HL-60 (cell line): ENCODE measurements at places on chromosomes 7 and 10.

- DNase-seq: no peak
Observed at GRCh38 chr10:133195611-133196010, 34.4 kb upstream of the UTF1 start.

GRCh38 chr10:102230264-102230860, 4.3 kb downstream of the ELOVL3 start:
- no peak for DNase-seq

GRCh38 chr7:136386876-136387275, 409.7 kb upstream of the MTPN start:
- no peak for DNase-seq

GRCh38 chr7:33829536-33829935, 75.8 kb upstream of the BMPER start:
- DNase-seq: no peak

- DNase-seq: no peak
Observed at GRCh38 chr10:79403441-79404230, 41.8 kb downstream of the ZCCHC24 start.

GRCh38 chr7:146119002-146119401, 2.4 kb downstream of the CNTNAP2 start:
- no peak for DNase-seq

GRCh38 chr7:37429435-37429791, 19.3 kb downstream of the ELMO1 start:
- DNase-seq: no peak

DNA sequence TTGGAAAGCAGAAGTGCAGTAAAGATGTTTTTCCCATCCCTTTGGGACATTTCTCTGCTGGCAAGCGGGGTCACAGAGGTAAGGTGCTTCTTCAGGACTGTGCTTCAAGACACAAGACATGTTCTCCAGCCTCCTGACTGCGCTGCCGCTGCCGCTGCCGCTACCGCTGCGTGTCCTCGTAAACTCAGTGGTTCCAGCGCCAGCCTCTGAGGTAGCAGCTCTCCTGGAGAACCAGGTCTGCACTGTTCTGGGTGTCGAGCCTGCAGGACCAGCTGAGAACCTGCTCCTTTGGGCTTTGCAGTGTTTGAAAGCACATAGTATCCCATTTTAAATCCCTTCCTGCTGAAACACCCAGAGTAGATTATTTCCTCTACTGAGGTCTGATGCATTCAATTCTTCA, 13.0 kb upstream of the KCNK18 start:
- no peak for DNase-seq

- peak; percentile 57 for DNase-seq
Observed at GRCh38 chr7:99953649-99954048, 22.2 kb downstream of the AZGP1 start.

- DNase-seq: no peak
Observed at GRCh38 chr10:6162589-6163356, 40.0 kb upstream of the PFKFB3 start.

DNA sequence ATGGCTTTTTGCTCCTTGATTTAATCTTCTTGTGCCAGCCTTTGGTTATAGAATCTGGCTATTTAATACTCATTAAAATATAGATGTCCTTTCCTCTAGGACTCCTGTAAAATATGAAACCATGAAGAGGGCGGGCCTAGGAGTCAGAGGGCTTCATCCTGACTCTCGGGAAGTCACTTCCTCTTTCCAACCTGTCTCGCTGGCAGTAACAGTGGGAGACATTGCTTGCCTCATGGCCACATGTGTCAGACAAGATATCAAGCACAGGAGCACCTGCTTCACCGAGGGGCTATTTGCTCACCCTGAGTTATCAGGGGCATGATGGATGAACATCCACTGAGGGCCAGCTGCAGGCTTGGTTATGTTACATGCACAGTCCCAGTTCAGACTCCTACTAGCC, 31.0 kb downstream of the SLIT1 start:
- DNase-seq: peak; percentile 4

DNA sequence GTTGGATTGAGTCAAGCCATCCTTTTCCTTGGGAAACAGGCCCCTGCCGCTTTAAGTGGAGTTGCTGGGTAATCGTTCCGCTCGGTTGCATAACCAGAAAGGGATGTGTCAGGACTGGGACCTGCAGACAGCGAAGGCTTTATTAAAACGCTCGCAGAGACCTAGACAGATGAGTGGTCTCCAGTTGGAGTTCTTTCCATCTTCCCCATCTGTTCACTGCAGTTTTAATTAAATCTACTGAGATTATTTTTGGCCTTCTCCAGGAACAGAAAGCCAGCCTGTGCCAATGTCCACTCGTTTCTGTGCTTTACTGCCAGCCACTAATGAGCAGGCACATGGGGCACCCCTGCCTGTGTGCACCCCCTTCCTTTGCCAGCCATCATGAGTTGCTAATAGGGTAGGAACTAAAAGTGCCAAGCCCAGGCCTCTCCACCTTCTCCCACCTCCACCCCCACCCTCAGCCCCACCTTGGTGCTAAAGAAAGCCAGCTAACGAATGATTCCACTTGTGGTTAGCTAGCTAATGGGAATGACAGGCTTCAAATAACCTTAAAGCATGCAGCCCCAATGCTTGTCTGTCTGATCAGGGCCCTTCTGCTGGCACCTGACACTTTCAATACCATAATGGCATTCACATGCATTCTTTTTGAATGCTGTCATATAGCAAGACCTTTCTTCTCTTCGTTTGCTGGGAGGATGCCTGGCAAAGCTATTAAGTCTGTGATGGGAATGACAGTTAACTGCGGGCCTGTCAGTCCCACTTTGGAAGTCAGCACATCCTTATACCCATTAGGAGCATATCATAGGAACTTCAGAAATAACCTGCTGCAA, 556.8 kb upstream of the GALNT17 start:
- no peak for DNase-seq

DNA sequence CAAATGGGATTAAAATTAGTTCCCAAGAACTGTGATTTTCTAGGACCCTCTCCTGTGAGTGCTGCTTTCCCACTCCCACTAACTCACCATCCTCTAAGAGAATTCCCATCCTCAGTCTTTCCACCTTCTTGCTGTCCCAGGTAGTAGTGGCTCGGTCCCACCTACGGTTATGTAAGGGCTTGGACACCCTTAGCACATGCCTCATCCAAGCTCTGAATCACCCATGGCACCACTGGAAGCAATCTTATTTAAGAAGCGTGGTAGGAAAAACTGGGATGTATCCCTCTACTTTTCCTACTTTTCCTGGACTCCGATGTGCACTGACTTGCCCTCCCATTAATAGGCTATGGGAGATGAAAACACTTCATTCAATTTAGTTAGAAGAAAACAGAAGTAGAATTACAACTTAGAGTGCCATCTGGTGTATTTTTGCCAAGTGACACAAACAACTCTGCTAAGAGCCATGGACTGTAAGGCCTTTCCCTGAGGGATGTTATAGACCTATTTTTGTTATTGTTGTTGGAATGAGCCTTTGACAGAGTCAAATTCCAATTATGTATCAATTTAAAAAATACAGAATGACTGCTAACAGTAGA, 13.7 kb upstream of the ANKRD22 start:
- no peak for DNase-seq

GRCh38 chr10:12980102-12980661, 21.3 kb downstream of the CCDC3 start:
- DNase-seq: no peak

- DNase-seq: no peak
Observed at GRCh38 chr7:7424151-7424873, 111.4 kb downstream of the COL28A1 start.

DNA sequence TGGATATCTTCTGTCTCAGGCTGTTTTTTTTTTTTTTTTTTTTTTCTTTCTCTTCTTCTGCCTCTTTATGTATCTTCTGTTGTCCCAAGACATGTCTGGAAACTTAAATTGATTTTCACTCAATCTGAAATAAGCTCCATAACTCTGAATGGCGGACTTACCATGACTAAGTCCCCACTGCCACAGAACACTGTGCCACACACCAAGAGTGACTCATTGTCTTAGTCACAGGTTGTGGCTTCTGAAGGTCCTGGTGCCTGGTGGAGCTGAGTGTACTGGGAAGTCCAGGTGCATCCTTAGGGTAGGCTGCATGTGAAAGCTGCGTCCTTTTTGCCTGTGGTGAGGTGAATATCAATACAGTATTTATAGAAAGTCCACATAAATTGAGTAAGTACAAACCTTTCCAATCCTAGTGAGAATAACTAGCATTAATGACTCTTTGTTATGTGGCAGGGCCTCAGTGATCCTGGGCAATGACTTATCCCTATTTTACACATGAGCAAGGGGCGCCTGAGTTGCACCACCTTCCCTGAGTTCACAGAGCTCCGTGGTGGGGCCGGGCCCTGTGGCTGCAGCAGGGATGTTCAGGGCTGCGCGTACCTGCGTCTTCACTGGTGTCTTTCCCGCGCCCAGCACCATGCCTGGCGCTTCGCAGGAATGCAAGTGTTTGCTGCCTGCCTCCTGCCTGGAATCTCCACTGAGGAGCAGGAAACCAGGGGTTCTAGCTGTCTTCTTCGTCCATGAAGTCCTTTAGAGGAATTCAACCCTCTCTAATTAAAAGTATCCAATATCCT, 4.3 kb downstream of the PFKP start:
- DNase-seq: no peak

- no peak for DNase-seq
Observed at GRCh38 chr7:18231854-18232253, 204.2 kb upstream of the PRPS1L1 start.

GRCh38 chr7:130881799-130882141, 147.8 kb upstream of the KLF14 start:
- DNase-seq: no peak

GRCh38 chr7:4753598-4754432, 21.6 kb upstream of the AP5Z1 start:
- peak; percentile 79 for DNase-seq

- no peak for DNase-seq
Observed at GRCh38 chr7:130281260-130281659, 11.7 kb upstream of the CPA4 start.

GRCh38 chr10:84333864-84334451, 5.6 kb downstream of the CCSER2 start:
- DNase-seq: no peak

DNA sequence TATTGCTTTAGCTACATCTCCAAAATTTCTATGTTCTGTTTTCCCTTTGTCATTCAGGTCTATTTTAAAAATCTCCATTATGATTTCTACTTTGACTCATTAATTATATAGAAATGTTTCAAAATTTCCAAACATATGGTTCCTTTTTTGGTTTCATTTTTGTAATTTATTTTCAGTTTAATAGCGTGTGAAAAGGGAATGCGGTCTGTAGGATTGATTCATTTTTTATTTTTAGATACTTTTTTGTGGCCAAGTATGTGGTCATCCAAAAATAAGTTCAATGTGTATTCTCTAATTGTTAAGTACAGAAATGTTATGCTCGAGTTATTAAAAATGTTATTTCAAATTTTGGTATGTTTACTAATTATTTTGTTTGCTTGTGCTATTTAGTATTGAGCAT, 72.5 kb upstream of the ANKRD1 start:
- DNase-seq: no peak

GRCh38 chr7:78039790-78040776, 241.5 kb downstream of the PHTF2 start:
- peak; percentile 35 for DNase-seq

DNA sequence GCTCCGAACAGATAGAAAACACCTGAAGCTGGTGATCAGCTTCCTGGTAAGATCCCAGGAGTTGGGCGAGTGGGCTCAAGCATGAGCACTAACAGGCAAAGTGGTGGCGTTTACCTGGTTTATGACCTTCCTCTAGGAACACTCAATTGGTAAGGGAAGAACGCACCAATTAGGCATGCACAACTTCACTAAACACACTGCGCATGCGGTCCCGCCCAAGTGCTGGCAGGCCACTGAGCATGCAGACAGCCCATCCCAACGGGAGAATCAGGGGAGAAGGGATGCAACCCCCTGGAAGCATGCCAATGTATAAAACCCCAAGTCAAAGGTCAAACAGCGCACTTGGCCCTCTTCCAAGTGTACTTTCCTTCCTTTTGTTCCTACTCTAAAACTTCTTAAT, 70.4 kb downstream of the LYZL2 start:
- DNase-seq: no peak

- peak; percentile 30 for DNase-seq
Observed at GRCh38 chr7:521221-522070, 1.8 kb upstream of the PDGFA start.

DNA sequence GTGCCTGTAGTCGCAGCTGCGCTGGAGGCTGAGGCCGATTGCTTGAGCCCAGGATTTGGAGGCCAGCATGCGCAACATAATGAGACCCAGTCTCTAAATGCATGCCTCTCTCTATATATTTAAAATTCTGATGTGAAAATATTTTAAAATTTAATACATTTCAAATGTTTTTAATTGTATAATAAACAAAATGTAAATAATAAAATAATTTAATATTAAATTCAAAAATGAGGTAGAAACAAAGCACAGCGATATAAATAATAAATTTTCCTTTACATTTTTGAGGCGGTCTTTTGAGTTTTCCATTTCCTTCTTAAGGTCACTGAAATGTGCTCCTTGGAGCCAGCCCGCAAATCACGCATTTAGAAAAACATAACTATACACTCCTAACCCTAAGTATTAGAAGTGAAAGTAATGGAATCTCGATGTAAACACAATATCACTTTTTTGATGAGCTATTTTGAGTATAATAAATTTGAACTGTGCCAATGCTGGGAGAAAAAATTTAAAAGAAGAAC, 523 bp upstream of the CDK1 start:
- no peak for DNase-seq

- no peak for DNase-seq
Observed at GRCh38 chr7:57416601-57417358, 33.2 kb upstream of the ZNF716 start.

GRCh38 chr7:116269466-116269865, 59.1 kb downstream of the TES start:
- DNase-seq: no peak

GRCh38 chr10:116312548-116312947, 11.7 kb upstream of the CCDC172 start:
- no peak for DNase-seq

DNA sequence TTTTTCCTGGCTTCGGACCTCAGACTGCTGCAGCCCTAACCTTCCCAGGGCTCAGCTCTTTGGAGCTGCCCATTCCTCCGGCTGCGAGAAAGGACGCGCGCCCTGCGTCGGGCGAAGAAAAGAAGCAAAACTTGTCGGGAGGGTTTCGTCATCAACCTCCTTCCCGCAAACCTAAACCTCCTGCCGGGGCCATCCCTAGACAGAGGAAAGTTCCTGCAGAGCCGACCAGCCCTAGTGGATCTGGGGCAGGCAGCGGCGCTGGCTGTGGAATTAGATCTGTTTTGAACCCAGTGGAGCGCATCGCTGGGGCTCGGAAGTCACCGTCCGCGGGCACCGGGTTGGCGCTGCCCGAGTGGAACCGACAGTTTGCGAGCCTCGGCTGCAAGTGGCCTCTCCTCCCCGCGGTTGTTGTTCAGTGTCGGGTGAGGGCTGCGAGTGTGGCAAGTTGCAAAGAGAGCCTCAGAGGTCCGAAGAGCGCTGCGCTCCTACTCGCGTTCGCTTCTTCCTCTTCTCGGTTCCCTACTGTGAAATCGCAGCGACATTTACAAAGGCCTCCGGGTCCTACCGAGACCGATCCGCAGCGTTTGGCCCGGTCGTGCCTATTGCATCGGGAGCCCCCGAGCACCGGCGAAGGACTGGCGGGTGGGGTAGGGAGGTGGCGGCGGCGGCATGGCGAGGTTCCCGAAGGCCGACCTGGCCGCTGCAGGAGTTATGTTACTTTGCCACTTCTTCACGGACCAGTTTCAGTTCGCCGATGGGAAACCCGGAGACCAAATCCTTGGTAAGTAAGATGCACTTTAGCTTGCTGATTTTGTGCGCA, at the start of gene PLXDC2:
PLXDC2 (plus strand) TSS at position 22 of the 820 bp plus-strand sequence.
- no peak for DNase-seq
